ENCODE measurements at places on chromosomes 16 and 17.

DNA sequence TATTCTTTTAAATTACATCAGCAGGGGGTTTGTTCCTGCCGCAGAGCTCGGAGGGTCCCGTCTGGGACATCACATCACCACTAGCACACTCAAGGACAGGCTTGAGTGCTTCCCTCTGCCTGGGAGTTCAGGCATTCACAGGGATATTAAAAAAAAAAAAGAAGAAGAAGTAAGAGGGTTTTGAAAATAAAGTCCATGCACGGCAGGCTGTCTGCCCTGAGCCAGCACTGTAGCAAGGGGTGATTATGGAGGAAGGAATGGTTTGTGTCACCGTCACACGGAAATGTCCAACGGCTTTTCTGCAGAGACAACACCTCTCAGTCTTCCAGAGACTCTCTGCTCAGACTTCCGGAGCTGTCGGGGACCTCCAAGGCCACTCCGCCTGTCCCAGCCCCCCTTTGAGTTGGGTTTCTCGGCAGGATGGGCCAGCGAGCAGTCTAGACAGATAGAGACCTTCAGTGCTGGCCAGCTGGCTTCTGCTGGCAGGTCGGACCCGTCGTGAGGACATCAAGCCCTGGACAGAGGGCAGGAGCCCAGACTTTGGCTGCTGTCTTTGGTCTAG lies 33.6 kb downstream of the MEOX1 start:
- DNase-seq = no peak

- DNase-seq = no peak
Observed at GRCh38 chr17:2343421-2343820, 6.1 kb downstream of the SGSM2 start.

GRCh38 chr16:19520861-19521331 lies 1.0 kb downstream of the GDE1 start:
- DNase-seq = no peak

- no peak for DNase-seq
Observed at GRCh38 chr17:79695797-79696609, 34.7 kb upstream of the ENPP7 start.

DNA sequence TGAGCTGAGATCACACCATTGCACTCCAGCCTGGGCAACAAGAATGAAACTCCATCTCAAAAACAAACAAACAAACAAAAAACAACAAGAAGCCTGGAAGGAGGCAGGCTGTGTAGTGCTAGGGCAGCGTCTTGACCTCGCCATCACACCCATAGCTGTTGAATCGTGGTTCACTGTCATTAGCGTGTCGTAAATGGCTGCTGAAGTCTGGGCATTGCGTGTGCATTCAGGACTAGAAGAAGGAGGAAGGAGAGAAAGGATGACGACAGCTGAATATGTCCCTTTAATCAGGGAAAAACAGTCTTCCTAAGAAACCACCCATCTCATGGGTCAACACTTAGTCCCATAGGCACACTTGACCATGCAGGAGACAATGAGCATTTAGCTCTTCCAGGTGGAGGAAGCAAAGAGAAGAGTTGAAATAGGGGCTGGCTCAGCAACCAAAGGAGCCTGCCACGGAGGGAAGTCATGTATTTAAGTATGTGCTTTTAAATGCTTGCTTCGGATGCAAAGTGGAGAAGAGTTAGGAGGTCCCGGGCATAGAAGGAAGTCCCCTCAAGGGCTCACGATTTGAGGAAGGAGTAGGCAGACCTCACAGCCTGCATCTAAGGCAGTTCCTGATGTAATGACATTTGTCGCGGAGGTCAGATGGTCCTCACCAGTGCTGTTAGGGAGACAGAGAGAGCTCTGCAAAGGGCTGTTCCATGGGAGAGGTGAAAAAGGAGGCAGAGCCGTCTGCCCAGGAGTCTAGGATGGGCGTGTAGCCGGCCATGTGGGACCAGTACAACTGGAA lies 8.8 kb downstream of the PRSS22 start:
- no peak for DNase-seq

GRCh38 chr16:76157629-76158028 lies 119.6 kb upstream of the CNTNAP4 start:
- no peak for DNase-seq

DNA sequence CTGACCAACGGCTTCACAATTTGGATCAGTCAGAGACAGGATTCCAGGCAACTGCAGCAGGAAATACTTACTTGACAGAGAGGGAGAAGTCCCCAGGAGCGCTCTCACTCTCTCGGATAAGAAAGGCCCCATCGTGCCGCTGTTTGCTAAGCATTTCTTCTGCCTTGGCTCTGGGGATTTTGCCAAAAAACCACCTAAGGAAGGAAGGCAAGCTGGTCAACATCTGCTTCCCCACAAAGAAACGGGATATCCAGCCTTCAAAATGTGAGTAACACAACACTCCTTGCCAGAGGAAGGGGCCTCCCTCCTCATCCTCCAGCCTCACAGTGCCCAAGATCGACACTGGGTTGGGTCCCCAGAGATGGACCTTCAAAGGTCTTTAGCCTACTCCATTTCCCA lies 36.6 kb upstream of the SLC25A19 start:
- no peak for DNase-seq

DNA sequence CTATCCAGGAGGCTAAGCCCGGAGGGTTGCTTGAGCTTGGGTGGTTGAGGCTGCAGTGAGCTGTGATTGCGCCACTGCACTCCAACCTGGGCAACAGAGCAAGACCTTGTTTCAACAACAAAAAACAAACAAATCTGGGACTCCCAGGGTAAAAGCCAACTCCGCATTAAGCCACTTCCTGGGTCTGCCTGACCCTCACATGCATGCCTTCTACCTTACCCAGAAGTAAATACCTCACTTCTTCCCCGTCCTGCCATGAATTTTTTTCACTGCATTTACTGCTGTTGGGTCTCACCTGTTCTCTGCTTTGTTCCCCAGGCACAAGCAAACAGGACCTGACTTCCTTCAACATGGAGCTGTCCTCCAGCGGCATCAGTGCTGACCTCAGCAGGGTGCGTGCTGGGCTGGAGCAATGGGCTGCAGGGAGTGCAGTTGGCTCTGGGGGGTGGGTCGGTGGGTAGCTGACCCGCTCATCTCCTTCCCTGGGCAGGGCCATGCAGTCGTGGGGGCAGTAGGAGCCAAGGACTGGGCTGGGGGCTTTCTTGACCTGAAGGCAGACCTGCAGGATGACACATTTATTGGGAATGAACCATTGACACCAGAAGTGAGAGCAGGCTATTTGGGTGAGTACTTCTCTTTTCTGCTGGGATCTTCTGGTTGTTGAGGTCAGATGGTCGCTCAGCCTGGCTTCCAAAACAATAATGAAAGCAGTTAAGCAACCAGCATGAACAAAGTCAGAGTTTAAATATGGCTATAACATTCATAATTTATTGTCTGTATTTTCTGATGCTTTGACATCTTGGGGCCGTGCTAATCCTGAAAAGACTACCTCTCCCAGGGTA lies 16.4 kb downstream of the ITGAL start:
- DNase-seq = no peak

DNA sequence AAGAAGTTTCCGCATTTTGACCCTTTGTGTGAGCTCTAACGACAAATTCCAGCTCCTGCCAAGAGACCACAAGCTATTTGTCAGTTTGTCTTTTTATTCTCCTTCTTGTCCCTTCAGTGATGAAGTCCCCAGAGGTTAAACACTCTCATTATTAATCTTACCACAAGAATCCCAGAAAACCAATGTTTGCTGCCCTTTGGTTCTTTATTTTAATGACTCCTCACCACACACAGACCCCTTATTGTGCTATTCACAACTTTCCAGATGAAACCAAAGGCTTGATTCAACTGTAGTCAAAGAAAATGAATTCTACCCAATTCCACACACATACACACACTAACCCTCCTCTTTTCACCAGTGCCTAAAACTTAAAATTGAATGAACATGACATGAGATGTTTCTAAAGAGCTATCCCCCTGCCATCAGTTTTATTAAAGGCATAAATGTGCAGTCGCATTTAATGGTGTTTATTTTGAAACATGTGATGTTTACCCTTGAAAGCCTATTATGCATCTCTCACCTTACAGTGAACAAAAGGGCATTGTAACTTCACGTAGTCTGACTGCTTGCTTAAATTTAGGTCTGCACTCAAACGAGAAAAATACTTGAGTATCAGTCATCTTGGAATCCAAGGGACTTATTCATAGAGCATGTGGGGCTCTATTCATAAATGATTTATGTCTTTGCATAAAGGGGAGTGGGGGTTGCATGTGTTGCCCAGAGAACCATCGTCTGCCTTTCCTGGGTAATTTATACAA lies 44.1 kb downstream of the PCTP start:
- DNase-seq = no peak

DNA sequence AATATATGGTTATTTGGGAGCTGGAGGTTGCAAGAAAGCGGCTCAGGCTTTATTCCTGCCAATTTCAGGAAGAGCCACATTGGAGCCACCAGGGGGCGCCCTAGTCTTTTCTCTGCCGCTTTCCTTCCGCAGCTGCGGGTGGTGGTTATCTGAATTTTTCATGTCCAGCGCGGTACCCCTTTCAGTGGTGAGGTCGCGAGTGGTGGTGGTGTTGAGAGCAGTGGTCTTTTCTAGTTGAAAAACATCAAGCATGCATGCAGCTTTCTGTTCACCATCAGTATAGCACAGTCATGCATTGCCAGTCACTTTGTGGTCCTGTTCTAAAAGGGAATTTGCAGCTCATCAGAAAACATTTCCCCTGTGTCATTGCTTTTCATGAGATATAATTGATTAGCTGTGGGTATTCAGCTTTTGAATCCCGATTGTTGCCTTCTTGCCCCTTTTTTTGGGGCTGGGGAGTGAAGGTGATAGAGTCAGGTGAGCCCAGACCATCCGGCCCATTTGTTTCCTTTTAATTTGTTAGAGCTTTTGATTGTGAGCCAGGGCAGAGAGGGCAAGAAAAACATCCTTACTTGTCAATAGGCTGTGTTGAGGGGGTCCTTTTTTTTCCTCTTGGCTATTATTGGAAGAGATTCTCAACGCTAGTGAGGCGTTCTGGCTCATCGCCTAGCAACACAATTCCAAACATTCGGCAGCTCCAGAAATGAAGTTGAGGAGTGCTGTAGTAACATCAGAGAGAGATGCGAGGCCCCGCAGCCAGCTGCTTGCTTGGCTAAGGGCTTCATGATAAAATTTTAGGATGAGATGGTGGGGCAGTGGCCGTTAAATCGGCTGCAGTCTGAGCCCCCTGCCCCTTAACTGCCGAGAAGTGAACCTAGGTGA lies 119.0 kb downstream of the SNX29 start:
- DNase-seq = peak; percentile 36

DNA sequence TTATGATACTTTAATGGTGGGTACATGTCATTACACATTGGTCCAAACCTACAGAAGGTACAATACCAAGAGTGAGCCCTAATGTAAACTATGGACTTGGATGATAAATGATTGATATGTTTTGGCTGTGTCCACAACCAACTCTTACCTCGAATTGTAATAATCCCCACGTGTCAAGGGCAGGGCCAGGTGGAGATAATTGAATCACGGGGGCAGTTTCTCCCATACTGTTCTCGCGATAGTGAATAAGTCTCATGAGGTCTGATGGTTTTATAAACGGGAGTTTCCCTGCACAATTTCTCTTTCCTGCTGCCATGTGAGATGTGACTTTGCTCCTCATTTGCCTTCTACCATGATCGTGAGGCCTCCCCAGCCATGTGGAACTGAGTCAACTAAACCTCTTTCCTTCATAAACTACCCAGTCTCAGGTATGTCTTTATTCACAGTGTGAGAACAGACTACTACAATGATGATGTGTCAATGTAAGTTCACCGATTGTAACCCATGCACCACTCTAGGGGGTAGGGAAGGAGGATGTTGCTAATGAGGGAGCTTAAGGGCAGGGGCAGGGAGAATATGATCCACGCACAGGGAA lies 7.0 kb upstream of the METTL22 start:
- DNase-seq = no peak

DNA sequence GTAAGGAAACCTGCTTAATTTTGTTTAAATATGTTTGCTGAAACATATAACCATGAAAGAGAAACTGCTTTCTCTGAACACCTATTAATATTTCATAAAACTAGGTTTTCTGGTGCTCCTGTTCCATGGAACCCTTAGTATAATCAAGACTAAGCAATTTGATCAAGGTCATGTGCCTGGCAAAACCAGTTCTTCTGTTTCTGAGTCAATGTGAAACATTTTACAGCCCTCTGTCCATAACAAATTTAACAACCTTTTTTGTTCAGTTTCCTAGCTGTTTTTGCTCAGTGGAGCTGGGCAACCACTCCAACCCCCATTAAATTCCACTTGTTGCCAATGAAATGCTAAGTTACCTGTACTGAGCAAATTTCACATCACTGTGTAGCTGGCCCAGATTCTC lies 344.0 kb downstream of the CA10 start:
- no peak for DNase-seq

DNA sequence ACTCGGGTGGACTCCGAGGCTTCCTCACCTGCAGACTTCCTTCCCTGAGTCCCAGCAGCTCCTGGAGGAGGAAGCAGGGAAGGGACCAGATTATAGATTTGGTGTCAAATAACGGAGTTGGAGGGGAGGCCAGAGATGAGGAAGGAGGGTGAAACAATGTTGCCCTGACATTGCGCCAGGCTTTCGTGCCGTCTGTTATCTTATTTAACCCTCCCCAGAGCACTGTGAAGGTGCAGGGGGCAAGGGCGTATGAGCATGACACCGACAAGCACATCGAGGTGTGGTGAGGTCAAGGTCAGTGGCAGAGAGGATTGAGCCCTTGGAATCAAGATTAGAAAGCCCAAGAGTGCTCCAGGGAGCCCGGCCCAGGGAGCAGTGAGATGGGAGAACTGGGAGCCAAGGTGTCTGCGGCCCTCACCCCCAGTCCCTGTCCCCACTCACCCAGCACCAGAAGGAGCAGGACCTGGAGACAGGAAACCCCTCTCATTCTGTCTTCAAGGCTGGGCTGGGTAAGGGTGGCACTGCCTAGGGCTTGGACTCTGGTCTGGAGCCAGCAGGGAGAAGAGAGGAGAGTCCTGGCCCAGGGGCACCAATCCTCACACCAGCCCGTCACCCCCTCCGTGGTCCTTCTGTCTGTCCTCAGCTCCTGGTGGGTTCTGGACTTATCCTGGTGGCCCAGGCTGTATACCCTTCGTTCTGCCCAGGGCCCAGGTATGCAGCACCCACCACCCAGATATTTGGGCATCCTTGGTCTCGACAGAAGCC lies 1.1 kb downstream of the PRSS33 start:
- no peak for DNase-seq

GRCh38 chr17:46831573-46832330 lies 13.3 kb upstream of the WNT3 start:
- no peak for DNase-seq

DNA sequence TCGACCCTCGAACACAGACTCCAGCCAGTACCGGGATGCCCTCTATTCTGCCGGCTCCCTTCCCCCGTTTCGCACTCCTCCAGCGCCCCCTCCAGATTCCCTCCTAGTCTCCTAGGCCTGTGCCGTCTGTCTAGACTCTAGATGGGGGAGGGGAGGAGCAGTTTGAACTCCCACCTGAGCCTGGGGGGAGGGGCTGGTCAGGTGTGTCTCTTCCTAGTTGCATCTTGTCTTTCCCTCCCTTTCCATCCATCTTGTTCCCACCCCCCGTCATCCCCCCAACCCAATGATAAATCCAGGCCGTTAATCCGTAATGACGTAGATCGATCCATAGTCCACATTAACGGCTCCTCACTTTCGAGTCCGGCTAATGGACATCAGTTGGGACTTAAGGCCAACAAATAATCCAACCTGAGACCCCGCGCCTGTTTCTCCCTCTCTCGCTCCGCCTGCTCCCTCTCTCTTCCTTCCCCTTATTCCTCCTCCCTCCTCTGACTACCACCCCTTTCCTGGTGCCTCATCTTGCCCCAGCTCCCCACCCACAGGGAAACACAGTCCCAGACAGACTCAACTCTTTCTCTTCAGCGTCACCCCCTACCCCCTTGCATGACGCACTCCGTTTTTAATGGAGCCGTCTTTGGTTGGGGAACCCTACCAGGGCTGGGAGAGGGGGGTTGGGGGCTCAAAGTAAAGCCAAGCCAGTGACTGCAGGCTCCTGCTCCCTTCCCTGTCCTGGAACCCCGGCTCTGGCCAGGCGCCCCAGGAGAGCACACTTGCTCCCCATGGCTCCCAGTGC lies 3.4 kb upstream of the HOXB5 start:
- DNase-seq = no peak

Measured in naive B cell (primary cell).